Kidney tubule cell (primary cell): ENCODE measurements at places on chromosomes 6 and 20.

- DNase-seq: no peak
Measured at GRCh38 chr6:4496284-4496683, 279.9 kb upstream of the CDYL start.

DNA sequence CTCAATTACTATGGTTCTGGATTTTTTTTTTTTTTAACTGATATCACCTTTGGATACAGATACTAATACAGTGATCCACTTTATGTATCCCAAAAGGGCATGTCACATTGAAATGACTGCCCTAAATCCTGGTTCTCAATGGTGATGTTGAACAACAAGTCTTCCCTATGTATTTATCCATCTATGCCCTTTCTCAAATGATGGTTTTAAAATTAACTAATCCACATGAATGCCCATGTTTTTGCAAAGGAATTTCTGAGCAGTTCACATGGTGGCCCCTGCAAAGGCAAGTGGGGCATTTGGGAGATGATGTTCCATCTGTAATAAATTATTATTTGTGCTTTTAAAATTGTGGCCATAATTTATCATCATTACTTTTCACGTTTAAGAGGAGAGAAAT, 2.7 kb downstream of the ADGRB3 start:
- no peak for DNase-seq

- DNase-seq: no peak
Measured at GRCh38 chr20:24789877-24790276, 159.2 kb upstream of the CST7 start.

GRCh38 chr6:156807028-156807427, 29.9 kb downstream of the ARID1B start:
- DNase-seq: no peak

DNA sequence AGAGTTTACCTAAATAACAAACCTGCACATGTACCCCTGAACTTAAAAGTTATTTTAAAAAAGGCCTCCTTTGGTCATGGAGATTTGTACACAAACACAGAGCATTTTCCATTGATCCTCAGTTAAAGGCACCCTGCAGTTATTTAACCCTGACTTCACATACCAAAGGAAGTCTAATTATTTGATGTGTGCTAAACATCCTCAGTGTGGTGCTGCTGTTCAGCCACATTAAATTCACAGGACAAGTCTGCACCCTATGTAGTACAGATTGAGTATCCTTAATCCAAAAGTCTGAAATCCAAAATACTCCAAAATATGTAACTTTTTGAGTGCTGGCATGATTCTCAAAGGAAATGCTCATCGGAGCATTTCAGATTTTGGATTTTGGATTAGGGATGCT, 21.4 kb downstream of the KCNQ5 start:
- DNase-seq: no peak

GRCh38 chr6:49202924-49203536, 260.0 kb downstream of the MMUT start:
- peak; percentile 58 for DNase-seq

DNA sequence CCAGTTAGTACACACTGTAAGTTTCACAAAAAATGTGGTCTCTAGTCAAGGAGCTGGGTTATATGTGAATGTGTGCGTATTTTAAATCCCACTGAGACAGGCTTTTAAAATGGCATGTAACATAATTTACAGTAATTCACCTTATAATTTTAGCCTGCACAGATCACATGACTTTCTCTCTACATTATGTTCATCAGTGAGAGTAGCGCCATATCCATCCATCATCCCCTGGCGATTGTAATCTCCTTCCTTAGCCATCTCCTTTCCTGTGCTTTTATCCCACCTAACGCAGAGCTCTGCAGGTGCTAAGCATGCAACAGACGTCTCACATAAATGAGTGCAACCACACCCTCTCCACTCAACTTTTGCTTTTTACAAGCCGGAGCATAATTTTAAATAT, 210.8 kb downstream of the TBC1D7 start:
- no peak for DNase-seq

- no peak for DNase-seq
Measured at GRCh38 chr6:82237013-82237412, 10.5 kb downstream of the IBTK start.

DNA sequence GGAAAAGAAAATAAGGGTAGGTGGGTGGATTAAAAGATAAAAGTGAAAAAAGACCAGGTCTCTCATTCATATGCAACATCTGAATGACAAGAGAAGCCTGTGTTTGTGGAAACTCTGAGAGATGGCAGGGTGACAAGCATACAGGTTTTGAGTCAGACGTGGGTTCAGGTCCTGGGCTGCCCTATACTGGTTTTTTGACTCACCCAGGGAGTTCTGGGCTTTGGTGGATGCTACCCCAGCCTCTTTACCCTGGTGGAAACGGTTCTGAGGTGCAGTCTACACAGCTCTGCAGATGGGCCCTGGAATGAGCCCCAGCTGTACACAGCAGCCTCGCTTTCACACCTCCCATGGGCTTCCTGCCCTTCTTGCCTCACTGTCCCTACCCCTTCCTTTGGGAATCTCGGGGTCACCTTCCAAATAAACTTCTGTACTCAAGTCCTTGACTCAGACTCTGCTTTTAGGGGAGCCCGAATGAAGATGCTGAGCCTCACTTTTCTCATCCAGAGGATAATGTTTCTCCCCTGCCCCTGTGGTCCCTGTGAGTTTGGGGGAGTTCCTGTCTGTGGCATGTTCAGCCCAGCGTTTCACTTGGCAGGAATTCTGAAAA, 77.7 kb upstream of the CLDN20 start:
- DNase-seq: peak; percentile 47

DNA sequence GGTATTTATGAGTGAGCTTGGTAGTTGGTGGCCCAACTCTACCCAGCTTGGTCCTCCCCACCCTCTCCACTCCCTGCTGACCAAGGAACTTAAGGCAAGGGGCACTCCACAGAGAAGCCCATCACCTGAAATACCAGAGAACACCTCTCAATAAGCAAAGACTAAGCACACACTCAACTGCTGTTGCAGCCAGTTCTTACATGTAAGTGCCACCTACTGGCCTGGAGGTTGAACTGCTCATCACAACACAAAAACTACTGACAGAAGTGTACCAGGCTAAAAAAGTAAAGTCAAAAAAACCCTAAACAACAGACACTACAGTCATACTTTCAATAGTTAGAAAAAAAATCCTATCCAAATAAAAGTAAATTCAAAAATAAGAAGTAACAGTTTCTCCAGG, 146.2 kb downstream of the FAM83B start:
- DNase-seq: peak; percentile 46

DNA sequence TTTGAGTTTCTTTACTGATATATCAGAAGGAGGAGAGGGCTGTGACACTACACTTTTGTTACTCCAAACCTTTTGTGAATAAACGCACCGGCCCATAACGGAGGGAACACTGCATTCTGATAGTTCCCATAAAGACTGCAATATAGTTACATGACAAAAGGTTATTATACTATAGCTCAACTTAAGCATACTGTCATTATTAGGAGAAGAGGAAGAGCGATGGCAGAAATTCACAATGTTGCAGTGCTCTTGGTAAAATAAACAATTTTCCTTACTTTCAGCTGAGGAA, 2.3 kb upstream of the PDE10A start:
- DNase-seq: no peak

DNA sequence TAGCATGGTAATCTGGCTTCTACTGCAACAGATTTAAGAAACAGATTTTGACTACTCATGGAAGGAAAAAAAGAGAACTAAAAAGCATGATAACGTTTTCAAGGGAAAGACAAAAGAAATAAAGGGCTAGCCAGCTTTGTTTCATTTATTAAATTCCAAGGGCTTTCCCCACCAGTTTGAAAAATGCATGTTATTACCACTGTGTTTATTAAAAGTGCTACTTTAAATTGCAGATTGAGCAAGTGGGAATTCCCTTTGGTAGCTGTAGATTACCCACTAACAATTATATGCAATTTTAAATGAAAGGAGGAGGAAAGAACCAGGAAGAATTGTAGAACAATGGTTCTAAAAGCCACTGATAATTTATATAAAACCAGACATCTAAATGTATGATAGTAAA, 40.6 kb upstream of the NHSL1 start:
- no peak for DNase-seq

DNA sequence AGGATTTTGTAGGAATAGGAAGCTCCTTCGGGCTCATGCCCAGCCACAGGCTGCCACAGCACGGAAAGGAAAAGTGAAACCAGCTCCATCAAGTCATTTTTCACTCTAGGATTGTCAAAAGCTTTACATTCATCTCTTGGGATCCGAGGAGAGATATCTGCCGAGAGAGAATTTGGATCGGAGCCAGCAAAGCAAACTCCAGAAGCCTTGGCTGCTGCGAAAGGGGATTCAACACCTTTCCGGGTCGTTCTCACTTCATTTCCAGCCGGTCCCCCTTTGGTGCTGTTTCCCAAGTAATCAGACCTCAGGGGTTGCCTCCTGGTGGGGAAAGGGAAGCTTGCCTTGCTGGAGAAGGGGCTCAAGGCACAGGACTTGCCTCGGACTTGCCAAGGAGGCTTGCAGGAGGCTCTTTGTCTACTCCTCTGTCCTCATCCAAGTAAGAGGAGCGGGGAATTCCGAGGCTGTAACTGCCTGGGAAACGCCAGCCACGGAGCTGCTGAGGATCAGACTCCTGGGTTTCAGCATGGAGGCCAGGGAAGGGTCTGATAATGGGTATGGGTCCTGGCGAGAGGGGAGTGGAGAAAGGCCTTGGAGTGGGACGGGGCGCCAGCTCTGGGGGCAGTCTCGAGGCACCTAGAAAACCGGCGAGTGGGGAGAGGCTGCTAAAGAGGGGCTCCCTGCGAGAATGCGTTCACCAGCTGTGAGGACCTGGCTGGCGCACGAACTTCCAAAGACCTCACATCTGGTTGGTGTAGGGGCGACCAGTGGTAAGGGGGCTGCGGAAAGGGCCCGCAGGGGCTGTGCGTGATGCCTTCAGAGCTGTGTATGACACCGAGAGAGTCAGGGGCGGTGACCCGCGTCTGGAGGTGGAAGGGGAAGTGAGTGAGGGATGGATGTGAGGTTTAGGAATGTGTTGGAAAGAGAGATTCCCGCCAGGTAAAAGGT, 702 bp downstream of the ETV7 start:
- DNase-seq: peak; percentile 73

DNA sequence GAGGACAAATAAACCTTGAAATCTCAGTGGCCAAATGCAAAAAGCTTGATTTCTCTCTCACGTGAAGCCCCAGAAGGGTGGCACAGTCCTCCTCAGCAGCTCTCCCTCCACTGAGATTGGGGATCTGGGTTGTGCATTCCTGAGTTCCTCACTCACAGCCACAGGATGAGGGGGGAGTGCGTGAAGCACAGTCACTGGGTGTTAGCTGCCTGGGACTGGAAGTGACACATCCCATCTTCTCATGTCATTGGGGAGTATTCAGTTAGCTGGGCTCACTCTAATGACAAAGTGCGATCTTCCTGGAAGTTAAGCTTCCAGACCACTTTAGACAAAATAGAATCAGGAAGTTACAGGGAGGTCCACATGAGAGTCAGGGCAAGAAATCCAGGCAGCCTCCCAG, 192.2 kb upstream of the LRFN2 start:
- DNase-seq: peak; percentile 91

DNA sequence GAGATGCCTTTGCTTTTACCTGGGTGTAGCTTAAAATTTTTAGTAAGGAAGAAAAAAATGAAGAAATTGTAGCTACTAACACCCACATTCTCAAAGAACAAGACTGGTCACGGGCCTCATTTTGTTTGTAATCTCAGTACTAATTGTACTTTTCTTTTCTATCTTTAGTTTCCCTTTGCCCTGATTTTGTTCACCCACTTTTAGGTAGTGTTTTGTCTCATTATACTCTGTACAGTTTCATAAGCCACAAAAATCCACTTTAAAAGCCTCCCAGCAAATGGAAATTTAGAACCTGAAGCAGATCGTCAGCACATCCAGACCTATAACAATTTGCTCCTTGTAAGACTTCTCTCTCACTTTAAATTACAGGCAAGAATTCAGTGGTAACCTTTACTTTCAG, 43.3 kb downstream of the TP53INP2 start:
- no peak for DNase-seq

DNA sequence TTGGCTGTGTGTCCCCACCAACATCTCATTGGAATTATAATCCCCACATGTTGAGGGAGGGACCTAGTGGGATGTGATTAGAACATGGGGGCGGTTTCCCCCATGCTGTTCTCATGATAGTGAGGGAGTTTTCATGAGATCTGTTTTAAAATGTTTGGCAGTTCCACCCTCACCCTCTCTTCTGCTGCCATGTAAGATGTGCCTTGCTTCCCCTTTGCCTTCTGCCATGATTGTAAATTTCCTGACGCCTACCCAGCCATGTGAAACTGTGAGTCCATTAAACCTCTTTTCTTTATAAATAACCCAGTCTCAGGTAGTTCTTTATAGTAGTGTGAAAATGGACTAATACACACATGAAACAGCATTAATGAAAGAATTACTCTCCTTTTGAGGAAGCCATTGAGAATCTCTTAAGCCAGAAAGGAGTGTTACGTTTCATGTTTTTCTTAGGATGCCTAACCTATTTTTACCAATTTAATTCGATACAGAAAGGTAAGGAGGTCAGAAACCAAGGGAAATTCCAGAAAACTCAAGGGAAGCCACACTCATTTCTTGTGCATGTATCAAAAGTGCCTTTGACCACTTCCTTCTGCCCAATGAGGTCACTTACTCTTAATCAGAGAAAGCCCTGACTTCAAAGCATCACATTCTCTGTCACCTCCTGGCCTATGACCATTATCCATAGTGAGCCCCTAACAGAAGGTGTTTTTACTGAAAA, 24.7 kb upstream of the HINT3 start:
- DNase-seq: peak; percentile 70

DNA sequence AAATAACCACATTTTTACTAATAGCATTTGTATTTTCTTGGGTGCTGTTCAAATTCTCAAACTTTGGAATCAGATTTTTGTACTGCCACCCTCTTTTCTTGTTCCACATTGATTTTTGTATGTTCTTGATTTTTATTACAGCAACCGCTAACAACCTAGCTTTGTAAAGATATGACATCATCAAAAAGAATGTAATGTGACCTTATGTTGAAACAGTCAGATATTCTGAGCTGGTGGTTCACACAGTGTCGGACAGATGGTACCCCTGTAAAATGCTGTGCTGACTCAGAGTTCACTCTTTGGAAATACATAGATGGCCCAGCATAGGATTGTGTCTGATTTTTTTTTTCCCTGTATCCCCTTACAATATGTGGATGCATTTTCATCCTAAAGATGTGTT, 118.9 kb downstream of the QKI start:
- DNase-seq: peak; percentile 69

DNA sequence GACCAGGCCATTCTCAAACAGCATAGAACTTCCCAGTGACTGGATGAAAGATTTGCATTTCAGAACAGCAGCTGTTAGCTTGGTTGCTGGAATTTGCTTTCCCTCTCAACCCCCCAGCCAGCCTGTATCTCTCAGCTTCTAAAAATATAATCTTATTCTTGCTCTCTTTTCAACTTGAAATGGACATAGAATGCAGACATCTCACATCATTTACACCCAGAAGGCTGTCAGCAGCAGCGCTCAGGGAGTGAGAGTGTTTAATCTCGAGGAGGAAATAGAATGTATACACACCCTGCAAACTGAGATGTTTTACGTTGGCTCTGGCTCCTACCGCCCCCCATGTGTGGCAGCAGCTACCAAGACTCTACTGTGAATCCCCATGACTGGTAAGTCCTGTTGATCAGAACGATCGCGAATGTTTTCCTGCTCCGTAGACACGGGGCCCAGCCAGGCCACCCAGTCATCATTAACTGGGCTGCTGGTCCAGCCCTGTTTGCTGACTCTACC, 163.4 kb upstream of the SLC24A3 start:
- no peak for DNase-seq

- no peak for DNase-seq
Measured at GRCh38 chr6:25315194-25316177, 36.3 kb downstream of the CARMIL1 start.
